ENCODE measurements at places on chromosomes 1 and 21.

DNA sequence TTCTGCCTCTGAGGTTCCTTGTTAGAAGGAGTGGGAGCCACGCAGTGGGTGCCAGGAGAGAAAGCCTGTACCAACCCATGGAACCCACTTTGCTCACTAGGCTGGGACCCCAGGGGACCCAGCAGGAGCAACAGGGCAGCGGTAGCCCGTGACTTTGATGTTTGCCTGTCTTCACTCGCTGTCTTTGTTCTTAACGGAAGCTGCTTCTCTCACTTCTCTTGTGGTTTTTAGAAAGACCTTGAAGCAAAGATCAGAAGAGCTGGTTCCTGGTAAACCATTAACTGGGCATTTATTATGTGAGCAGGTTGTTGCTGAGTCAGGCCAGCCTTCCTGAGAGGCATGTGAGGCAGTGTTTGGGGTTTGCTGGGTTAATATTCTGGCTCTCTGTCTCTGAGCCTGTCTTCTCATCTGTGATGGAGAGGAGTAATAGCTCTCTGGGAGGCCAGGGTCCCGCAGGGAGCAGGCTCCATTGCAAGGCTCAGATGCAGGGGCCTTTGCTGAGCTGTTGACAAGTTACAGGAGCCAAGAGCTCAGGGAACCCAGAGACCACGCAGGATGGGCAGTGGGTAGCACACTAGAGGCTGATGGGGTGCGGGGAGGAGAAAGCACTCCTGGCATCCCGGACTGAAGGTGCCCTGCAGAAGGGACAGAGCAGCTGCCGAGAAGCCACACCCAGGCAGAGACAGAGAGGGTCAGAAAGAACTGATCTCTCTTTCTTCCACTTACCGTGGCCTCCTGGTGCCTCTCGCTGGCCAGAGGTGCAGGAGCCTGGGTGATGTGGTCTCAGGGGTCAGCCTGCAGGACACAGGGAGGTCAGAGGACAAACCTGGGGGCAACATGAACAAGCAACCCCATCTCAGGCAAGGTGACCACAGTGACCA is 367.5 kb upstream of the C1orf174 start:
- H3K27ac ChIP-seq, result no peak overlapping the region
- peaks cover 37% of the 10 kb centered on the region for H3K27me3 ChIP-seq
- peaks cover 18% of the 10 kb centered on the region for H3K4me1 ChIP-seq
- H3K36me3 ChIP-seq, result no peaks in the 10 kb centered on the region
- H3K4me3 ChIP-seq, result no peak overlapping the region

DNA sequence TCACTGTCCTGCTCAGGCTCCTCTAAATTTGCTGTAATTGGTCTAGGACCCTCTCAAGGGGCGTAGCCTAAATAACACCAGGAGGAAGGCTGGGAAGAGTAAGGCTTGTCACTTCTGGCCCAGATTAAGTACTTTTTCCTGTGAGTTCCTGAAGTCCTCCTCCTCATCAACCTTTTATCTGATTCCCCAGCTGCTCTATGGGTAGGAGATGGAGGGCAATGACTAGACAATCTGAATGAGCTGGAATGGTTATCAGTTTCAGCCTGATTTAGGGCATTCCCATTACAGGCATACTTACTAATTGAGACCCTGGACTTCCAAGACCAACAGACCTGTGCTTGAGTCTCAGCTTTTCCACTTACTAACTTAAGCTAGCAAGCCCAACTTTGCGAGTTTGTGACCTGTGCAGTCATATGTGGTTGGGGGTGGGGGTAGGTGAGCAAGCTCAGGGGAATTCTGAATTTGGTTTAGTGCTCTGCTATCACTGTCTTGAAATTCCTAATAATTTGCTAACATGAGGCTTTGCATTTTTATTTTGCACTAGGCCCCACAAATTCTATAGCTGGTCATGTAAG is 18.0 kb upstream of the FGGY start:
- H3K36me3 ChIP-seq, result no peaks in the 10 kb centered on the region
- no peaks in the 10 kb centered on the region for H3K27me3 ChIP-seq
- H3K4me1 ChIP-seq, result no peaks in the 10 kb centered on the region
- H3K27ac ChIP-seq, result no peak overlapping the region

DNA sequence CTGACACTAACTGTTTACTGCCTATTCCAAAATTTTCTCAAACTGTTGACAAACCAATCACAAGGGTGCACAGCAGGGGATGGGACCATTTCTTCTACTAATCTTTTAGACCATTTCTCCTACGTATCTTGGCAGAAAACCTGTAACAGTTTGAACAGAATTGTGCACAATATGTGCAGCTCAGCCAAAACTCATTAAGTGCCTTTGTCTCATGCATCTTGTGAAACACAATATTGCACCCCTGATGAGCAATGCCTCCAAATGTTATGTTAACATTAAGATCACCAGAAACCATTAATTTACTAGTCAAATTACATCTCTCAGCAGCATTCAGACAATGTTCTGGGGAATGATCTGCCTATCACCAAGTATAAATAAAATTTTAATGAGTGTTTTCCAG is 247.5 kb downstream of the NRIP1 start:
- H3K4me1 ChIP-seq, result no peaks in the 10 kb centered on the region
- H3K36me3 ChIP-seq, result no peaks in the 10 kb centered on the region
- H3K27ac ChIP-seq, result no peak overlapping the region

DNA sequence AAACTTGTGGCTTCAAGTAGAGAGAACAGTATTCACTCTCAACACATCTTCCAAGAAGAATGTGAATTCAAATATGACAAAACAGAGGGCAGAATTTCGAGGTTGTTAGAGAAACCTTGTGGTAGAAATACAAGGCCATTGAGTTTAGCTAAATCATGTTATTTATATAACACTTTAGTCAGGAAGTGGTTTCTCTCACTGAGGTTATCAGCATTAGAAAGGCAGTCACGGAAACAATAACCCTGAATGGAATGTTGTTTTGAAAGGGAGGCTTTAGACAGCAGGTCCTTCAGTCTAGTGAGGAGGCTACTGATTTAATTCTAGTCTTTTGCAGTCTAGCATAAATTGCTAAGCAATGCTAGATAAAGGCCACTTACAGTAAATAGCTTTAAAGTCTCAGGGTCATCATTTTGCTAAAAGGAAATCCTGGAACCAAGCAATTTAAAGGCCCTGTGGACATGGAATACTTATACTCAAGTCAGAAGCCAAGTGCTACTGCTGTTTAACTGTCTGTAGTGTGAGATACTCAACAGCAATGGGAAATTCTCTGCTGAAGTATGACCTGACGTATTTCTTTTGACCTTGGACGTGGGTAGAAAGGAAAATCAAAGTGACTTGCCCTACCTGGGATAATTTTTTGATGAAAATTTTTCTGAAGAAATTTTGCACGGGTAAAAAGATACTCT is 89.0 kb upstream of the CHODL start:
- H3K27ac ChIP-seq, result peak overlapping the region; percentile 14
- DNase-seq, result no peak
- no peaks in the 10 kb centered on the region for H3K4me1 ChIP-seq
- H3K36me3 ChIP-seq, result no peaks in the 10 kb centered on the region
- H3K27me3 ChIP-seq, result no peaks in the 10 kb centered on the region
- H3K4me3 ChIP-seq, result no peak overlapping the region

GRCh38 chr1:240575981-240576662 is 35.8 kb downstream of the GREM2 start:
- H3K36me3 ChIP-seq, result no peaks in the 10 kb centered on the region
- peak overlapping the region; percentile 52 for H3K27ac ChIP-seq
- H3K27me3 ChIP-seq, result no peaks in the 10 kb centered on the region
- H3K4me3 ChIP-seq, result no peak overlapping the region
- peaks cover 4% of the 10 kb centered on the region for H3K4me1 ChIP-seq
- peak; percentile 32 for DNase-seq

DNA sequence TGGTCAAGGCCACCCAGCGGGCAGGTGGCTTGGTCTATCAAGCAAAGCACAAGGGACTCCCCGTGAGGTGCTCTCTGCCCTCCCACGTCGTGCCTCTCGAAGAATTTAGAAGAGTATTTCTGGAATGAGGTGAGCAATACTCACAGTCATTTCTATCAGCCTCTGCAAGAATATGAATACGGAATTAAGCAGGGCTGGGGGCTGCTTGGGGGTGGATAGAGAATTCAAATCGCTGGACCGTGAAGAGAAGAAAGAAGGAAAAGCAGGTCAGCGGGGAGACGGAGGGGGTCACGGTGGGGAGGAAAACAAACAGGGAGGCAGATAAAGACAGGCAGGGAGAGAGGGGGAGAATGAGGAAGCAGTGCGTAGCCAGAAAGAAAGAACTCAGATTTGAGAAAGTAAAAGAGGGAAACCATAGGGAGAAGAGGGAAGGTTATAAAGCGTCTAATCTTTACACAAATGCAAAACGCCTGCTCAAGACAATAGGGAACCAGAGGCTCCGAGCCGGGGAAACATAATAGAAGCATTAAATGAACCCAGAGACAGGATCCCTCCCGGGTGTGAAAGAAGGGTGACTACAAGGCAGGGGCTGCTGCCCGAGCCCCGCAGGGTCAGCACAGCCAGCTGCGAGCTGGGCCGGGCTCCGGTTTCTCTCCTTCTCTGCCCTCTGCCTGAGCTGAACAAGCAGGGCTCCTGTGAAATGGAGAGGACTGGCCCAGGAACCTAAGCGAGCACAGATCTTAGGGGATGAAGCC is 2.1 kb upstream of the EDN2 start:
- no peak overlapping the region for H3K27ac ChIP-seq
- no peaks in the 10 kb centered on the region for H3K36me3 ChIP-seq
- DNase-seq, result no peak
- no peaks in the 10 kb centered on the region for H3K27me3 ChIP-seq
- no peak overlapping the region for H3K4me3 ChIP-seq

GRCh38 chr1:232249339-232249738 is 380.6 kb downstream of the SIPA1L2 start:
- no peak overlapping the region for H3K4me3 ChIP-seq
- H3K27ac ChIP-seq, result no peak overlapping the region
- DNase-seq, result no peak

GRCh38 chr1:5830771-5831599 is 161.2 kb downstream of the NPHP4 start:
- no peaks in the 10 kb centered on the region for H3K27me3 ChIP-seq
- no peaks in the 10 kb centered on the region for H3K4me1 ChIP-seq
- DNase-seq, result no peak

- no peak for DNase-seq
- H3K27me3 ChIP-seq, result no peaks in the 10 kb centered on the region
- H3K4me3 ChIP-seq, result no peak overlapping the region
- no peak overlapping the region for H3K27ac ChIP-seq
- H3K4me1 ChIP-seq, result no peaks in the 10 kb centered on the region
Observed at GRCh38 chr1:115457289-115457688, 119.2 kb upstream of the NGF start.

DNA sequence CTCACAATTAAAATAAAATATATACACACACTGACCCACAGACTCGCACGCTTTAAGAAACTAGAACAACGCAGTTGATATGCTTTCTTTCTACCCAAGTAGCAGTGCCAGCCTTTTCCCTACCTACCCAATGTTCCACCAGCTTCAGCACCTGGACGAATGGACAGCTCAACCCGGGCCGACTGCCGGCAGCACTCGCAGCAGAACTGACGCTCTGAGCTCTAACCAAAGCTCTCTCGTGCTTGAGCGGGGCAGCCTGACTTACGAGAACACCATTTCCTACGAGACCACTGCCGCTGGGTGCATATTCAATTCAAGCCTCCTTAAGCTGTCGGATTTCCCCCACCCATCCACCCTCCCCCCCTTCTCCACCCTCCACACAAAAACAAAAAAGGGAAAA is 127.4 kb upstream of the DPYD start:
- H3K4me1 ChIP-seq, result peaks cover 11% of the 10 kb centered on the region

DNA sequence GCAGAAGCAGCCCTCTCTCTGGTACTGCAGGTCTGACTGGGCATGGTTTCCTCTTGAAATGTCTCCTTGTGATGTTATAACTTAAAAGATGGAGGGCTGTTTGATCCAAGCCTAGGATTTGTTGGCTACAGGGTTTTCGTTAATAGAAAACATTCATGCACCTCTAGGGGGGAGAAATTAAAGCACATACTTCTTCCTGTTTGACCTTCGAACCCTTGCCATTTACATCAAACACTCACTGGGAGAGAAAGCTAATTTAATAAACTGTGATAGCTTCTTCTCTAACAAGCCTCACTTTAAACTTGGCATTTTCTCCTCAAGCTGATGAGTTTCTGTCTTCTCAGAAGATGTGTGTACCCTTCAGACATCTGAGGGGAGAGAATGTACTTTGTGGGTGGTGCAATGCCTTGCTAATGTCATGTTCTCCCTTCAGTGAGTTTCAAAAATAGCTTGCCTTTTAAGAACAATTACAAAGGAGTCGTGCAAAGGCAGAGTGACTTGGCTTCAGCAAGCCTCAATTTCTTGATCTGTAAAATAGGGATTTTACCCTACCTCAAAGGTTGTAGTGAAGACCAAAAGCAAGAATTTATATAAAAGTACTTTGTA is 20.4 kb downstream of the CACHD1 start:
- no peaks in the 10 kb centered on the region for H3K36me3 ChIP-seq
- no peaks in the 10 kb centered on the region for H3K4me1 ChIP-seq
- no peak overlapping the region for H3K4me3 ChIP-seq

- peaks cover 60% of the 10 kb centered on the region for H3K27me3 ChIP-seq
- no peak overlapping the region for H3K27ac ChIP-seq
- H3K36me3 ChIP-seq, result no peaks in the 10 kb centered on the region
Observed at GRCh38 chr1:3356827-3357460, 97.5 kb upstream of the ARHGEF16 start.

DNA sequence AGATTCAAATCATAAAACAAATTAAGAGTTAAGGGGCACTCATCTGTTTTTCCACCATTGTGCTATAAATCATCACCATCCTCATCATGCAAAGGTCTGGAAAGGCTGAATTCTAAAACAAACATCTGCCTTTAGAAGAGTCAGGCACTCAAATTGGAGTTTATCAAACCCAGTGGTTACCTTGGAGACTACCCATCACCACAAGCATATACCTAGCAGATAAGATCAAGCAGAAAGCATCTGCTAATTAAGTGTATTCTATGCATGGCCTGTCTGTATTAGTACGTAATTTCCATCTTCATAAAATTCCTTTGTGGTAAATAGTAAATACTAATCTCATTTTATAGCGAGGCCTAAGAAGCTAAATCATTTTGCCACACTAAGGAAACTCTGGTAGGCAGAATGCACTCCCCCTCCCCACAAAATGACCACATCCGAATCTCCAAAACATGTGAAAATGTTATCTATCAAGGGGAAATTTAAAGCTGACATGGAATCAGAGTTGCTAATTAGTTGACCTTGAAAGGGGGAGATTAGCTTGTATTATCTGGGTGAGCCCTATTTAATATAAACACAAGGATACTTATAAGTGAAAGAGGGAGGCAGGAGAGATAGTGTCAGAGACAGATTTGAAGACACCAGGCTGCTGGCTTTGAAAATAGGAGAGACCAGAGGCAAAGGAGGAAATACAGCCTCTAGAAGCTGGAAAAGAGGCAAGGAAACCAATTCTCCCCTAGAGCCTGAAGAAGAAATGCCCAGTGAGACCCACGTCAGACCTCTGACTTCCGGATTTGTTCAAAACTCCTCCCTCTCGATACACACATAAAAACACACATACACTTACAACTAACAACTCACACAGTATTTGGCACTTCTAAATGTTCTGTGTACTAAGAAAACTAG is 23.2 kb downstream of the ARID4B start:
- H3K4me1 ChIP-seq, result peaks cover 65% of the 10 kb centered on the region
- no peak overlapping the region for H3K4me3 ChIP-seq
- H3K27me3 ChIP-seq, result no peaks in the 10 kb centered on the region
- peak overlapping the region; percentile 89 for H3K27ac ChIP-seq
- peak; percentile 32 for DNase-seq

GRCh38 chr1:175597205-175597604 is 146.2 kb downstream of the TNR start:
- no peak overlapping the region for H3K4me3 ChIP-seq
- no peak overlapping the region for H3K27ac ChIP-seq
- DNase-seq, result no peak
- H3K4me1 ChIP-seq, result no peaks in the 10 kb centered on the region
- H3K27me3 ChIP-seq, result no peaks in the 10 kb centered on the region

GRCh38 chr1:41371630-41372599 is 10.7 kb downstream of the FOXO6 start:
- H3K27me3 ChIP-seq, result no peaks in the 10 kb centered on the region
- no peak overlapping the region for H3K27ac ChIP-seq
- H3K4me1 ChIP-seq, result peaks cover 2% of the 10 kb centered on the region
- DNase-seq, result no peak
- H3K4me3 ChIP-seq, result no peak overlapping the region
- H3K36me3 ChIP-seq, result no peaks in the 10 kb centered on the region

All from T-cell (primary cell).